ENCODE measurements at places on chromosomes 7 and 10.

DNA sequence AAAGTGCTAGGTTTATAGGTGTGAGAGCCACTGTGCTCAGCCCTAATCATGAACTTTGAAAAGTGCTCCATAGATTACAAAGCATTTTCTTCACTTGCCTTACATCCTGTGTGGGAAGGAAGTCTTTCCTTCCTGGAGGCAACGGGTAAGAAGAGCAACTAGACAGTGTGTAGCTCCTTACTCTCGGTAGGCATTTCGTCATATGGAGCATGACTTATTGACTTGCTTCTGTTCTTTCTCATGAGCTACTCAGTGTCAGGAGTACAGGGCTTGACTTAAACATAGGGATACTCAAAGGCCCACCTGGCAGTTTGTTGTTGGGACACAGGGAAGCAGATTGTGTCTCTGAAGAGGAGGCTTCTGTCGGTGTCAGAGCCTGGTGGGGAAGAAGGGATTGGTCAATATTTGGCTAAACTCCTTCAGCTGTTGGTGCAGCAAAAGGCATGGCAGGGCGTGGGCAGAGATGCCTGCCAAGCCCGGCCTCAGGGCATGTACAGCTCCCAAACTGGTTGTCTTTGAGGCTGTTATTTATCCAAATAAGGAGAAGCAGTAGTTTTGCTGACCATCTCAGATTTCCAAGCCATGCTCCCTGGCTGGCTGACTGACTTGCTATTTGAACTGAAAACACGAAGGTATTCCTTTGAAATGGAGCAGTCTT, 248.9 kb downstream of the KIAA1217 start:
- peak; percentile 75 for DNase-seq

DNA sequence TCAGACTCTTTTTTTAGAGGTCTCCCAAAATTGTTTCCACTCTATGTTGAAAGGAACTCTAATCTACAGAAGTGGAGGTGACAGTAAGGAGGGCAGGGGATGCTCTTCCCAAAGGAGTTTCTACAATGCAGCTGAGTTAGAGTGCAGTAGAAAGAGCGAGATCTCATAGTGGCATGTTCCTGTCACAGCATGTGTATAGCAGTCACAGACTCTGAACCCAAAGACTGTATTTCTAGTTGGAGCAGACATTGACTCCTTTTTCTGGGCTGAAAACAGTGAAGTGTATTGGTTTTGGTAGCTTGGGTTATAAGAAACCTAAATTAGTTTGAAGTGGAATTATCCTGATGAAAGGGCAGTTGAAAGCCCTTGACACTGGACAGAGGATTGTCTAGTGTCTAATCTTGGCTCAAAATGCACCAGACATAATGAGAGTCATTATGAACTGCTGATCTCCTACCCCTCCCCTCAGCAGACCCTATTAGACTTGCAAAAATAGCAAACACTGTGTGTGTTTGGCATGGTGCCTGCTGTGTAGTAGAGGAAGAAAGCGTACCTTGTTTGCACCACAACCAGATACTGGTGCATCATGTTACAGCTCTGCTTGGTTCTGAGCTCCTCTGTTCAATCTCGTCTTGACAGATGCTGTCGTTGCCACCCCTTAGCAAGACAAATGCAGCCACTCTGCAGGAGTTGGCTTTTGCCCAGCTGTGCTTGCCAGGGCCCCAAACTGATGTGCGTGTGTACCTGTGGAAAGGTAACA, 336.0 kb downstream of the AUTS2 start:
- no peak for DNase-seq

DNA sequence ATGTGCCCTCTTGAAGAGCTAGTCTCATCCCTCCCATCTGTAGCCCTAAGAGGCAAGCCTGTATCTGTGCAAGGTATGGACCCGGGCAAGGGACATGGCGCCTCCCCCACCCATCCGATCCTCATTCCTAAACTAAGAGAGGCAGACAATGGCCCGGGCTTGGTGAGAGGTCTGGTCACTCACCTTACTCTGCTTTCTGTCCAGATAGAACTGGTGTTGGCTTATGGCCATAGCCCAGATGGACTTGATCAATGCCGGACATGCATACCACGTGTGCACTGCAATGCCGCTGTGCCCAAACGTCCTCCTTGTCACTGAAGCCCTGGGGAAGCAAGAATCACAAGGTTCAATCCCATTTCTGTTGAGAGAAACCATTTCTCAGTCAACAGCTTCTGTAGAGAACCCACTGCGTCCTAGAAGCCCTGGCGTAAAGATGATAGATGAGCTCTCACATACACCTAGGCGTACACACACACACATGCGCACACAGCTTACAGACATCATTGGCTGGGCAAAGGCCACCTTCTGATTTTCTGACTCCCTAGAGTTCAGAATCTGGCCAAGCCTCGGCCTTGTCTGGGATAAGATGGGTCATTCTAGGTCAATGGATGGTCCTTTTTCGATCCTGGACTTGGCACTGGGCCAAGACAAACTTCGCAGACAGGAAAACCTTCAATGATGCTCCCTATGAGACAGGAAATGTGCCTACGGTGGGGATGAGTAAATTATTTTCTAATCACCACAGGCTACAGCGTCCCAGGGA, 114.6 kb downstream of the PRPF18 start:
- no peak for DNase-seq

GRCh38 chr7:24578052-24578451, 4.8 kb downstream of the PALS2 start:
- no peak for DNase-seq

- no peak for DNase-seq
Measured at GRCh38 chr10:89203237-89203636, 3.9 kb downstream of the CH25H start.

DNA sequence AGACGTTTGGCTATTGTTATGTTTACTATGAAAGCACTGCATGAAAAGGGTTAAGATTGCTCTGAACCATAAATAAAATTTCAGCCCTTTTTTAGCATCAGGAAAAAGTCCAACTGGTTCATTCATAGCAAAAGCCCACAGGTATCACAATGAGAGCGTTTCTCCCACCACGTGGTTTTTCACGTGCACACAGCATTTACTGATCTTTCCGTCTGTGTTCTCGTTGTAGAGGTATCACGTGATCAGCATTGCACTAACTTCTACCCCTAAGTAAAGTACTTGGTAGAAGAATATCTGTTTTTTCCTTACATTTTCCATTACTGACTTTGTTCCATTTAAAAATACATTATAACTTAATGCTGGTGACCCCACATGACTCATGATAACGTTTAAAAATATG, 17.8 kb upstream of the CCDC3 start:
- no peak for DNase-seq

All from NCI-H226 (cell line).